Naive B cell (primary cell): ENCODE measurements at places on chromosomes 5 and 9. TPM values are rescaled to one million over a fixed set of nuclear protein-coding genes. Genes with fewer than 3 reads are reported as not detected.
A peak's percentile ranks its signal among the peaks of the same experiment; 100 is the strongest.

GRCh38 chr5:90529939-90530677, 724 bp upstream of the LYSMD3 start:
- no peak for DNase-seq

- no peak for DNase-seq
Observed at GRCh38 chr5:124179819-124180218, 566.6 kb downstream of the ZNF608 start.

DNA sequence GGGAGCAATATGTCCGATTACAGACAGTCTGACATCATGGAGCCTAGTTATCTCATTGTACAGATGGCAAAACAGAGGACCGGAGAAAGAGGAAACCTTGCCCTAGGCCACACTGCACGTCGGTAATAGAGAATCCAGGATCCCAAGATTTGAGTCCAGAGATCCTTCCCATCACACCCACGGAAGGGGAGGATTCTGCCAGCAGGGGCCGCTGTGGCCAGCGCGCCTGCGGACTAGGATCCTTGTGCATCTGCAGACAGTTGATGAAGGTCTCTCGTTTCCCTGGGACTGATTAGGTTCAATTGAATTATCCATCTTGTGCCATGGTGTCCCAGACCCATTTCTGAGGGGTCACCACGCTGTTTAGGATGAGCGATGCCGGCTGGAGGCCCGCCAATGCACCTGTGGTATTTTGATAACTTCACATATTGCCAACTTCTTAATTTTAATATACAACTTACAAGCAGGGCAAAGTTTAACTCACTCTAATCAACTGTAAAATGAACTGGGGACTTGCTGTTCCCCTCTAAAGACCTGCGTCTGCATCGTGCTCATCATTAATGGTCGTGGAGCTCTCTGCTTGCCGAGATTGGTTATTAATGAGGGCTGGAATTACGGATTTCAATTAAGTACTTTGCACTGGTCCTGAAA, 592.7 kb upstream of the BRINP1 start:
- DNase-seq, result no peak

DNA sequence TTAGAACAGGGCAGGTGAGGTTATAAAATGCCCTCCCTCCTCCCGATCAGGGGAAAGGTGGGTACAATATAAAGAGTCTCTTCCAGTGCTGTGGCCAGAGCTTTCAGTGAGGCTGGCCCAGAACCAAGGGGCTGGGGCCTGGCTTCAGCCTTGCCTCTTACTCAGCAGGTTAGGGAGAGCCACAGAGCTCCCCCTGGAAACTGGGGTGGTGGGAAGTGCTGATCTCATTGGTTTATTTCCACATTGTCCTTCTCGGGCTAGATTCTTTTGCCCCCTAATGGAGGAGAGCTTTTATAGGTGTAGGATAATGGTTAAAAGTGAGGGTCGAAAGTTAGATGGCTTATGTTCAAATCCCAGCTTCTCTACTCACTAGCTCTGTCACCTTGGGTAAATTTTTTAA, 186.7 kb upstream of the TBC1D2 start:
- no peak for DNase-seq

DNA sequence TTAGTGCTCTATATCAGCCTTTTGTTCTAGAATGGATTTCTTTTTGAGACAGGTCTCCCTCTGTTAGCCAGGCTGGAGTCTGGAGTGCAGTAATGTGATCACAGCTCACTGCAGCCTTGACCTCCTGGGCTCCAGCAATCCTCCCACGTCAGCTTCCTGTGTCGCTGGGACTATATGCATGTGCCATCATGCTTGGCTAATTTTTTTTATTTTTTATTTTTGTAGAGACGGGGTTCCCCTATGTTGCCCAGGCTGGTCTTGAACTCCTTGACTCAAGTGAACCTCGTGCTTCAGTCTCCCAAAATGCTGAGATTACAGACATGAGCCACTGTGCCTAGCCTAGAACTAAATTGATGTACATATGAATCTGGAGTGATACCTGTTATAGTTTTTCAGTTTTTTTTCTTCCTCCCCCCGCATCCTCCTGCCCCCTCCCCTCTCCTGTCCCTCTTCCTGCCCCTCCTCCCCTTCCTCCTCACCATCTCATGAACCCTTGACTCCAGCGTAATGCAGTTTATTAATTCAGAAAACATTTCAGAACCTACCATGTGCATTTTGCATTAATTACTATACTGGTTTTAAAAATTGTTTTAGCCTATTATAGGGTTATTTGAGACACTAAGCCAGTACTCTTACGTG, 37.4 kb upstream of the TNFAIP8 start:
- peak; percentile 73 for DNase-seq

OTP gene
- not detected for polyA plus RNA-seq
